Ecto neural progenitor cell (in vitro differentiated cells): ENCODE measurements at places on chromosomes 1 and 21.
A peak's percentile ranks its signal among the peaks of the same experiment; 100 is the strongest.

DNA sequence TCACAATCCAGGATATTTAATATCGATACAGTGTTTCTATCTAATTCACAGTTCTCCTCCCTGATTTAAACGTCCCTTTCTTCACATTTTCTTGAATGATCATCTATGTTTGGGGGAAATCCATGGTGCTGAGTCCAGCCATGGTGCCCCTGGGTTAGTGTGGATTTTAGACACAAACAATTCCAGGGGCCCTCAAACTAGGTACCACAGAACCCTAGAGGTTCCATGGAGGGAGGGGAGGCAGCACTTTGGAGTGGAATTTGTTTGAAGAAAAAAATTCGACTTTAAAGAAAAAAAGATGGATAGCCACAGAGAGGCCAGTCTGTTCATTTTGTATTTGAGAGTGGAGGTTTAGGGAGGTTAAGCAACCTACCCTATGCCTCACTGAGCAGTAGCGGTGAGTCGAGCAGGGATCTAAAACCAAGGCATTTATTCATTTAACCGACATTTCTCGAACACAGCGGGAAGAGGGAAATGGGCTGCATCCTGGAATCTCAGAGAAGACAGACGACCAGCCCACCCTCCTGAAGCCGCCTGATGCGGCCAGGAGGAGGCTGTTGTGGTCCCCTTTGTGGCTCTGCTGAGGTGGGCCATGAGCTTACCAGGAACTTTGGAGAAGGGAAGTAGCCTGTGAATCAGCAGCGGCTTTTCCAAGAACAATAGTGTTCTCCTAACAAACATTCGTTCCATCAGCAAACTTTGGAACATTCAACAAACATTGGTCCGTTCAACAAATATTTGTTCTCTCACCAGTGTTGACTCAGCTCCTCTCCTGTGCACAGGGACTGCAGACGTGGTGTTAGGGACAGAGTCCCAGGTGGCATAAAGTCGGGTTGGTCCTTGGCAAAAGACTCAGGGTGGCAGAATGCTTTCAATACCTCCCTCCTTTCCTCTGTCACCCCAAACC is 103.5 kb upstream of the ZBTB40 start:
- DNase-seq = no peak

DNA sequence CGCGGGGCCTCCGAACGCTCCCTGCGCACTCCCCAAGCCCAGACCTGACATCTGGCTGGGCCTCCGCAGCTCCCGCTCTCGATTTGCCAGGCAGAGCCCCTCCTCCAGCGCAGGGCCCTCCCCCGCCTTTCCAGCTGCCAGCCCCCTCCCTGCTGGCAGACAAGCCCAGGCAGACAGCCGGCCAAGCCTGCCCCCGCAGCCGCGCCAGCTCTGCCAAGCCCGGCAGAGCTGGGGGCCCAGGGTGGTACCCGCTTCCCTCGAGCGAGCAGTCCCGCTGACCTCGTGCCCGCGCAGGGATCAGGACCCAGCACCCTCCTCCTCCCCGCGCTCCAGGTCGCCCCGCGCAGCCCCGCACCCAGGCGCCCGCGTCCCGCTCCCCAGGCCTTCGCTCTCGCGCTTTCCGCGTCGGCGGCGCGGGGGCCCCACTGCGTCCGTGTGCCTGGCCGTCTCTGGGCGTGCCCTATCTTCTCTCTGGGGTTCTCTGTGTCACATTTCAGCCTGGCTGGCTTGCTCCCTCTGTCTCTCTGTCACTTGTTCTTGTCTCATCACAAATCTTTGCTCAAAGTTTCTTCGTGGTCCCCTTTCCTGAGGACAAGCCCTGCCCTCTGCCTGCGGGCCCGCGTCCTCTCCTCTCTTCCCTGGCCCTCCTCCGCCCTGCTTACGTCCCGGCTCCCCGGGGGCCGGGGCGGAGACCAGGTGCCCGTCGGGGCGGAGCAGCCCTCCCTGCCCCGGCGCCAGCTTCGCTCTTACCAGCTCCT is 580 bp downstream of the INKA2 start:
- DNase-seq = peak; percentile 82

DNA sequence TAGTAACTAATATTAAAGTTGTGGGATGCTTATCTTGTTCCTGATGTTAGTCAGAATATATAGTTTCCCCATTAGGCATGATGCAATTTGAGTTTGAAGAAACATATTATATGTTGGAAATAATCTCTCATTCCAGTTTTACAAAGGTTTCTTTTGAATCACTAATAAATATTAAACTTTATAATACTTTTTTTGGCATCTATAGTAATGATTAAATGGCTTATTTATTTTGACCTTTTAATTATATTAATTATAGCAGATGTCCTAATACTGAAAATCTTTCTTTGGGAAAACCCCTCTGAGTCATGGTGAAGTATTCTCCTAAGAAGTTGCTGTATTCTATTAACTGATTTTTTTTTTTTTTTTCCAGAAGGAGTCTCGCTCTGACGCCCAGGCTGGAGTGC is 28.5 kb upstream of the PTGS2 start:
- no peak for DNase-seq

DNA sequence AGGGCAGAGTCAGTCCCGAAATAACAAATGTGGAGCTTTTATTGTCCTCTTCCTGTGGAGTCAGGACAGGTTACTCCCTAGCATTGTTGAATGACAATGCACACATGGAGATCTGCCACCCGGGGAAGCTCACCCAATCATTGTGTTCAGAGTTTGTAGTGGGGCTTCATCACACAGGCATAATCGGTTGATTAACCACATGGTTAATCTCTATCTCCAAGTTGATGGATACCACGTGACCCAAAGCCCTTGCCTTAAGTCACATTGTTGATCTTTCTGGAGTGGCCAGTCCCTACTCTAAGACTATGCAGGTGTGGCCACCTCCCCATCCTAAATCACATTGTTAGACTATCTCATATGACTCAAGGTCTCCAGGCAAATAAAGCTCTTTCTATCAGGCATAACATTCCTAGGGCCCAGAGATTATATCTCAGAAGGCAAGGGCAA is 2.6 kb upstream of the C1orf141 start:
- no peak for DNase-seq

GRCh38 chr1:64107118-64107519 is 96.3 kb upstream of the UBE2U start:
- DNase-seq = no peak

- no peak for DNase-seq
Measured at GRCh38 chr1:207006914-207007313, 25.6 kb downstream of the C1orf116 start.

DNA sequence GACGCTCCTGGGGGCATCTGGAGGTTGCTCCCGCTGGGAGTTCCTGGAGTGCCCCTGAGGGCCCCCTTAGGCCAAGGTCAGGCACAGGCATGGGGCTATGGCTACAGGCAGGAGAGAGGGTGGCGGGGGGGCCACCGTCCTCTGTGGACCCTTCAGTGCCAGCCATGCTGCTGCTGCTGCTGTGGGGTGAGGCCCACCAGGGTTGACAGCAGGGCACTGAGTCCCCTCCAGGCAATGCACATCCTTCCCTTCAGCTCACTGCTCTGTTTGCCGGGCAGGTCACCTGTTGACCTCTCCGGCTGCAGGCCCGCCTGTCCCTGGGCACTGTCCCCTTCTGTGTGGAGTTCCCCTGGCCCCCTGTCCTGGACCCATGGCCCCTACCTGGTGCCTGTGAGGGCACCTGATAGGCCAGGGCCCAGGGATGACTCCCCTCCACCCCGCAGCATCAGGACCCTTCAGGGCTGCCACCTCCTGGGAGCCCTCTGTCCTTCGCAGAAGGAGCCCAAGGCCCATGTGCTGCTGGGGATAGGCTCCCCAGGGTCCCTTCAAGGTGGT is 34.1 kb upstream of the ADARB1 start:
- DNase-seq = no peak

- no peak for DNase-seq
Measured at GRCh38 chr21:19908390-19908789, 1089.8 kb upstream of the NCAM2 start.

GRCh38 chr1:234978397-234979295 is 150.0 kb downstream of the TOMM20 start:
- DNase-seq = no peak

DNA sequence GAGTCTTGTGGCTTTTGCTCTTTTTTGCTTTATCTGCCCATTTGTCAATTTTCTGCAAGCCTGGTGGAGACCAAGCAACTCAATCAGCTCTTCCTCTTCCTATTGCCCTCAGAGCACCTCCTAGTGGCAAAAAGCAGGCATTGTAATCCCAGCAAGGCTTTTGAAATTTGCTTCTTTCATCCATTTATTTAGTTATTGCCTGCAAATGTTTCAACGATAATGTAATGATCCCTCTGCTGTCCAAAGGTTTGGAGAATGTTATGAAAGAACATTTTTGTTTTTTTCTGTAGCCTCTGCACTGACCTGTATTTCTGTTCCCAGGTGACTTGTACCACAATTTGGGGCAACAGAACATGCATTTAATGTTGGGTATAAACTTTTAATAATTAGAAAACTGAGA is 127.8 kb downstream of the GABPA start:
- DNase-seq = no peak

DNA sequence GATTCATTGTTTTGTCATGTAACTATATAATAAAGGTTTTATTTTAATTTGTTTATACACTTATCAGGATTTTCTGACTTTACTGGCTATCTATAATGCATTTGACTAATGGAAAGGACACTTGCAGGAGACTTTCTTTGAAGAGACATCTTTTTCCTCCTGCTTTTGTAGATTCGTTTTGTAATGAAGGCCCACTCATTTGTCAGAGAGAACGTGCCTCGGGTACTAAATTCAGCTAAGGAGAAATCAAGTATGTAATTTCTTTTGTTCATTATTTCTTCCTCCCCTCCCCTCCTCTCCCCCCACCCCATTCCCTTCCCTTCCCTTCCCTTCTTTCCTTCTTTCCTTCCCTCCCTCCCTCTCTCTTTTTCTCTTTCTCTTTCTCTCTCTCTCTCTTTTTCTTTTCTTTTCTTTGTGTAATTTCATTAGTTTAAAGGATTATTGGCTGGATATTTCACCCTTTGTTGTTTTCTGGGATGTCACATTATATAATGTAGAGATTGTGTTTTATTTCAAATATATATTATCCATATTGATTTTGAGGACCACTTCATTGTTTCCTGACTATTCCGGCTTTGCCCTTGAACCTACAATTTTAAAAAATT is 23.7 kb upstream of the AXDND1 start:
- DNase-seq = no peak

DNA sequence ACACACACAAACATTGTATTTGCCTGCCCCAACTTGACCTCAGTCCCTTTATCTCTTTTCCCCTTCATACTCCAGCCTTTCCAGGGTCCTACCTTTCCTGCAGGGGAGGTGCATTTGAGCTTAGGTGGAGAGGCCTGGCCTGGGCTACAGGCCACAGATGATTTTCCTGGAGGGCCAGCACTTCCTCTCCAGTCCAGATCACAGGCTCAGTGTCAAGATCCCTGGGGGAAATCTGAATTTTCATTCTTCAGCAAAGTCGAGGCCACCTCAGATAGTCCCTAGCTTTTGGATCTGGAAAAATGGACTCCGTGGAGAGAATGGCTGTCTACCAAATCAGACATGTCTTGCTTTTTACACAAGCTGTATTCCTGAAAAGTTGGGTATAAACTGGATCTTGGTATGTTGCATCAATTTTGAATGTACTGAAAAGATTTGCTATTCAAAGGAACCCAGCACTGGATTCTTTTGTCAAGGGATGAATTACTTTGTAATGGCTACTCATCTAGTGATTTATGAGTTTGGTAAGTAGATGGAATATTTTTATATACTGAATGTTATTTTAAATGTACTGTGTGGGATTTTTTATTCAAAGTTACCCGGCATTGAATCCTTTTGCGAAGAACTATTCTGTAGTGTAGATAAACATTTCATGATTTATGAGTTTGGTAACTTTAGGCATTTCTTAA is 78.7 kb downstream of the DDR2 start:
- DNase-seq = no peak

GRCh38 chr1:48610628-48611542 is 138.9 kb upstream of the SPATA6 start:
- DNase-seq = peak; percentile 50

GRCh38 chr1:229068270-229068987 is 202.5 kb upstream of the RAB4A start:
- no peak for DNase-seq

GRCh38 chr1:116256875-116257274 is 116.2 kb upstream of the ATP1A1 start:
- DNase-seq = no peak

DNA sequence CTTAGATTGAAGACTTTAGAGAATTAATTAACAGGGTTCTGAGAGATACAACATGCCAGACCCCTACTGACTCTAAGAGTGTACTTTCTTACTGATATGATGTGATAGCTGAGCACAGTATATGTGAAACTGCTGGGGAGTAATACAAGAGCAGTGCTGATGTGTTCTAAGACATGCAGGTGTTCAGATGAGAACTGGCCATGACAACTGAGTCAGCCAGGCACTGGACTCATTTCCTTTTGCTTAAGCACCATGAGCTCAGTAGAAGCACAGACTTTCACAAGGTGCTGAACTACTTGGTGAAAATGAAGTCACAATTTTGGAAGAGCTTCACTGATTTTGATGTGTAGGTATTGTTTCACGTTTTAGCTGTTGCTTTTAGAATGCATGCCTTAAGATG is 15.9 kb upstream of the POGZ start:
- DNase-seq = peak; percentile 14

DNA sequence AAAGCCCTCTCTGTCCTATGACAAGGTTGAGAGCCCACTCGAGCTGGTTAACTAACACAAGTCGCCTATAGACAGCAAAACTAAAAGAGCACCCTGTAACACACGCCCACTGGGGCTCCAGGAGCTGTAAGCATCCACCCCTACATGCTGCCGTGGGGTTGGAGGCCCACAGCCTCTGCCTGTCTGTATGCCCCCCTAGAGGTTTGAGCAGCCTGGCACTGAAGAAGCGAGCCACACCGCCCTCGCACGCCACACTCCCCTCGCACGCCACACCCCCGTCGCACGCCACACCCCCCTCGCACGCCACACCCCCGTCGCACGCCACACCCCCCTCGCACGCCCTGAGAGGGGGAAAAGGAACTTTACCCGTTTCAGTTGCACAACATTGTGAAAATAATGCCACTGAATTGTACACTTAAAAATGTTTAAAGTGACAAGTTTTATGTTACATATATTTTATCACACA is 13.2 kb upstream of the HMGCL start:
- peak; percentile 72 for DNase-seq

GRCh38 chr1:53617851-53618499 is 121.0 kb downstream of the GLIS1 start:
- peak; percentile 25 for DNase-seq

DNA sequence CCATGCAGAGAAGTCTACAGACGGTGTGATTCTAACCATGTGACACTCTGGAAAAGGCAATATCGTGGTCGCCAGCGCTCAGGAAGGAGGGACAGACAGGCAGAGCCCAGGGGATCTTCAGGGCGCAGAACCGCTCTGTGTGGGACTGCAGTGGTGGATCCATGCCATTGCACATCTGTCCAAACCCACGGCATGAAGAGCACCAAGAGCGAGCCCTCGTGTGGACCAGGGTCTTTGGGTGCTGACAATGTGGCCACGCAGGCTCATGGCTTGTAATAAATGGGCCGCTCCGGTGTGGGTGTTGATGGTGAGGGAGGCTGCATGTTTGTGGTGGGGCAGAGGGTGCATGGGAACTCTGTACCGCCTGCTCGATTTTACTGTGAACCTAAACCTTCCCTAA is 25.3 kb upstream of the POFUT2 start:
- no peak for DNase-seq

- no peak for DNase-seq
Measured at GRCh38 chr1:16081636-16082035, 8.2 kb upstream of the FAM131C start.
